ENCODE measurements at places on chromosomes 4 and X.
A peak's percentile ranks its signal among the peaks of the same experiment; 100 is the strongest.

GRCh38 chr4:140423106-140423505, 4.3 kb downstream of the CLGN start:
- no peak for DNase-seq

GRCh38 chr4:122602277-122603142, 18.4 kb downstream of the IL21 start:
- DNase-seq = no peak

GRCh38 chrX:41352329-41352838, 18.4 kb downstream of the DDX3X start:
- DNase-seq = no peak

- no peak for DNase-seq
Observed at GRCh38 chr4:14967982-14968381, 34.3 kb upstream of the CPEB2 start.

DNA sequence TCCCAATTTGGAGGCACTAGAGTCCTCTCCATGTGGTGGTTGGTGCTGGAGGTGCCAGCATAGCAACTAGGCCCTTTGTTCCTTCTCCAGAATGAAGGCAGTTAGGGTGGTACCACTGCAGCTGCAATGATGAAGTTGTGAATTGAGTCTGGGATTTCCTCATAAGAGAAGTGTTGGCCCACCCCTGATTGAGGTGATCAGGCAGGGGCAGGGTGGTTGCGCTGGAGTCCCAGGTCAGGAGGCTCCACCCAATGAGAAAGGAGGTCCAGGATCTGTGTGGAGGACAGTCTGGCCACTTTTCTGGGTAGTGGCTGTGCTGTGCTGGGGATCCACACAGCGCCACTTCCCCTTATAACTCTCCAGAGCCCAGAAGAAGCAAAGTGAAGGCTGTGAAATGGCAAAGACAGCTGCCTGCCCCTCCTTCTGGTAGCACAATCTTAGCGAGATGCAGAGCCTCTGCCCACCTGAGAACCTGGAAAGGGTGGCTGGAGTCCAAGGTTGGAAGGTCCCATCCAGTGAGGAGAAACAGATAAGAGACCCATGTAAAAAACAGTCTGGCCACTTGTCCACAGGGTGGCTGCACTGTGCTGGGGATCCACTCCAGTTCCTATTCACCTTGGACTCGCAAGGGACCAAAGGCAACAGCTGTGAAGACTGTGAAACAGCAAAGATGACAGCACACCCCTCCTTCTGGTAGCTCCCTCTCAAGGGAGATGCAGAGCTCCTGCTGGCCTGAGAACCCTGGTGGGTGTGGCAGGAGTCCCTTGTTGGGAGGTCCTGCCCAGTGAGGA, 124.6 kb downstream of the RRAGB start:
- DNase-seq = no peak

- DNase-seq = no peak
Observed at GRCh38 chr4:174882317-174882992, 35.7 kb upstream of the ADAM29 start.

DNA sequence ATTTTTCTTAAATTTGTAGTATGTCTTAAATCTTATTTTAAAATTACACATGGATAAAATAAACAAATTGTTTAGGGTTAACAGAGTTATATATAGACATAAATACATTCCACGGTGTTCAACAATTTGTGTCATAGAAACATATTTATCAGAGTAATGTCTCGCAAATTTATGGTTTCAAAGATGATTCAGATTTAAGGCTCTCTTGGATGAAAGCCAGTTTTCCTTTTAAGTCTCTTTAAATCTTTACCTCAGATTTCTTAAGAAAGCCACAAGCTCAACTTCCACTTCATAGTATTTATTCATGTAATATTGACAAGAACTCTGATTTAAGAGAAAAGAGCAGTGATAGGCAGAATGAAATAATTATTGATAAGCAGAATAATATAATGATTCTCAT, 1254.8 kb upstream of the ADGRL3 start:
- DNase-seq = no peak

DNA sequence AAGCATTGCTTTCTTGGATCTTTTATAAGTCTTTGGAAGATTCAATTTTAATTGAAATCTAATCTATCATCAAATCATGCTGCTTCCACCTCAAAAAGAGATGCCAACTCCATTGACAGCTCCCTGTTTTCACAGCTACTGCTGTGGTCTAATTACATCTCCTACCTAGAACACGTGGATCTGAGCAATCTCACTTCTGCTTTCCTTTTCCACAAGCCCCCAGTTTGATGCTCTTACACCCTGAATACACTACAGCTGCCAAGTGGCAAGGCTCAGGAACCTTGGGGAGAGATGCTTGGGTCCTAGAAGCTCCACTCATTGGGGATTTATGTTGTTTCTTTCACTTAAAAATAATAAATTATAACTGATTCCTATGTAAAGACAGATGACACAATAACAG, 172.0 kb downstream of the CFAP299 start:
- peak; percentile 24 for DNase-seq

GRCh38 chrX:16826207-16826606, 39.9 kb downstream of the TXLNG start:
- DNase-seq = no peak

All from germinal center (tissue), 1 donor.